ENCODE measurements at places on chromosomes 7 and 10. TPM values are rescaled to one million over a fixed set of nuclear protein-coding genes. Genes with fewer than 3 reads are reported as not detected.

Gene OR2A5
- not detected for total RNA-seq

DNA sequence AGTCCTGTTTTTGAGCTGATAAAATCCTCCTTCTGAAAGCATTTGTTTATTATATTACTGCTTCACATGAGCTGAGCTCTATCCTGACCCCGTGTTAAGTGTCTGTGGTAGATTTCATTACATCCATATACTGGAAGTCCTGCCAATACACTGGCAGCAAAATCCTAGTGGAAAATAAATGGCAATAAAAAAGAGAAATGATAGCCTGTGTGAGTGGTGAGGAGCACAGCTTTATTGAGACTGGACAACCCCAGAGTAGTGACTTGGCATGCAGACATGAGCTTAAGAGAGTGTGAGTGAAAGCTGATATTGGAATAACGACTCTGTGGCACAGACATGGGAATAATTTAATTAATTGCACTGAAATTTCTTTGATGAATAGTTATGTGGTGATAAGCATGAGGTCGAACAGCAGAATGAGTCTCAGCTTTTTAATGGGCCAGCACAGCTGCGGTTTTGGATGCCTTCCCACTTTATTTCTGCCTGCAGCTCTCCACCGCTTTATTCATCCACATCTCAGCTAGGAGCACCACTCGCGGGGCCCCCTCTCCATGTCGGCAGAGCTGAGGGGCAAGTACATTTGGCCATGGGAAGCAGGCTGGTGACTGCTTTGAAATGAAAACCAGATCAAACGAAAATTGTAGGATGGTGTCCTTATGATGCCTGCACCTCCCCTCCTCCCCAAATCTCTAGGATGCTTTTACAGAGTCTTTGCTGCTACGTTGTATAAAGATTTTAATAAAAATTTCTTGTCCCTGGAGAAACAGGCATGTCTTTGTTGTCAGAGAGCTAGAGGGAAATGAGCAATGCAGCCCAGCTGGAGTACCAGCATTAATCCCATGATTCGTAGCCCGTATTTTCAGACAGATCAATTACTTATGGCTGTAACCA, 494.3 kb downstream of the AUTS2 start:
- DNase-seq = no peak

DNA sequence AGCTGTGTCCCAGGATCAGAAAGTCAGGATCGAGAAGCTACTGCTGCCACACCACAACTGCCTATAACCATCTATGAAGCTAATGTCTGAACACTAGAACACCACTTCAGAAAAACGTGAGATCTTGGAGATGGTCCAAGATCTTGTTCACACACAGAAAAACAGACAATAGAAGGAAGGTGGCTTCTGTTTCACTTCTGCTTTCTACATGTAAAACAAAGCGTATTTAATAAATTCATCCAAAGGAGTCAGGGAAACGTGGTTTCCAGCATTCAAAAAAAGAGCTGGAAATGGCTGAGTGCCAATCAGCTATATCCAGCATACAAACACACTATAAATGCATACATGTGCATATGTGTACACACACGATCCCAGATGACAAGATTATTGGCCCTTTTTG, 70.2 kb upstream of the CCDC71L start:
- no peak for DNase-seq

- no peak for DNase-seq
These were observed 403 bp downstream of the CDK6 start for GRCh38 chr7:92835851-92836488.

All from mammary epithelial cell (primary cell).